ENCODE measurements at places on chromosomes 12 and 14.

DNA sequence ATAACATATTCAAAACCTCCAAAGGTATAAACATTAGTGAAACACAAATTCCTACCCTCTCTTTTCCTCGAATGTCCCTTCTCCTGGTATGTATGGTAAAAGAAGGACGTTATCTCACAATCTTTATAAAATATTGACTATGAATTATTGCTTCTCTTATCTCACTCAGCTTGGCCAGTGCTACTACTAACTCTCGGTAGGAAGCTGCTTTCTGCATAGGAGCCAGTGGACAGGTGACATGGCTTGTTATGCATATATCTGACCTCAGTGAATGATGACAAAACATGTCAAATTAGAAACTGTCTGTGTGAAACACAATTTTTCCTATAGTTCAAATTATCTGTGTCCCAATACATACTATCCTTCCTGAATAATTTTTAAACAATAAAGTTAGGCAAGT, 48.5 kb upstream of the FLRT2 start:
- DNase-seq = no peak

DNA sequence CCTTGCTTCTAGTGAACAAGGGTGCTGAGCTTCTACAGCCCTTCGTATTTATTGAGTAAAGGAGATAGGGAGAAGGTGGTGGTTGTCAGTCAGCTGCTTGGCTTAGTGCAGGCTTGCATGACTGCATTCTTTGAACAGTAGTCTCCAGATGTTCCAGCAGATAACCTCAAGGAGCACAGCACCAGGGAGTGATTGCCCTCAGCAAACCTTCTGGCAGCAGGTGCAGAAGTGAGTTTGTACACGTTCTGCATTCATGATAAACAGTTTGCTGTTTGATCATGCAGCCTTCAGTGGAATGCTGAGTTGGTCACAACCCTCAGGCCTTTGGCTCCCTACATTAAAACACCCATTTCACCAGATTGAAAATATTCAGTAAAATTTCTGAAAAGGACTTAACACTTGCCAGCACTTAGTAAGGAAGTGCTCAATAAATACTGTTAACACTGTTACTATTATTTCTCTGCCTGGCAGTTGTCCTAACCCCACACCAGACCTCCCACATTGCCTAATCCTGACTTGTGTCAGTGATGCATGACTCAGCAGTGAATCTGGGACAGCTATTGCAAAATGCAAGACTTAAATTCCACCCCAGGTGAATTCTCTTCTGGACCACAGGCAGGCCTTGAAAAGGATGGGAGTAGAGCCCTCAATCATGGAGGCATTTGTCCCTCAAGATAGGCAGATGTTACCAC, 18.9 kb upstream of the CARMIL3 start:
- DNase-seq = no peak

- no peak for DNase-seq
Observed at GRCh38 chr12:81077329-81077685, 572 bp upstream of the ACSS3 start.

DNA sequence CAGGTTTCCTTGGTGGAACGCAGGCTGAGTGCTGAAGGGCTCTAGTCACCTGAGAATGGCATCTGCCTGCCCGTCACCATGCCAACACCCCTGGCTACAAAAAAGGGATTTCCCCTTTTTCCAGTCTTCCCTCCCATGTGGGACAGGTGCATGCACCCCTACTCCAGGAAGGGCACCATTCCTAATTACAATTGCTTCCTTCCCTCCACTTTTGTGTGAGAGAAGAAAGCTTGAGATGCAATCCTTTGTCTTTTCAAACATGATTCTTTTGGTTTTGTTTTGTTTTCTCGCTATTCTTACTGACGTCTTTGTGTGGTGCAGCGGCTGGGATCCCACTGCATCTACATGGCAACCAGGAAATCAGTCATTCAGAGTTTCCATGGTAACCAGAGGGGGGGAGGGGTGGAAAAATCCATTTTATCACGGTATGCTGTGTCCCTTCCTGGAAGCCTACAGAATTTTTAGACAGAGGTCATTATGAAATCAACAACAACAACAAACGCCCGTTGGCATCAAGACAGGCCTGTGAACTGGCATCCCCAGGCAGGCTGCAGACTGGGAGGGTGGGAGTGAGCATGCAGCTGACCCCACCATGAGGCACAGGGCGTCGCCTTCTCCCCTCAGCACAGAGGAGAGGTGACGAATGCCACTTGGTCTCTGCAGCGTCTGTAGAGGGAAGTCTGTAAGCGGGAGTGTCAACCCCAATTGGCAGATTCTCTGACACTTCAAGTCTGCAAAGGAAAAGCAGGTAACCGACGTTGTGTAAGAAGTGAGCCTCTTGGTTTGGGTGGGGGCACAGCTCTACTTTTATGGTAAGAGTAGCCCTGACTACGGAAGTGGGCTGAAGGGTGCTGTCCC, 13.6 kb upstream of the GNG2 start:
- peak; percentile 87 for DNase-seq

- DNase-seq = no peak
Observed at GRCh38 chr14:62592877-62593276, 452.4 kb downstream of the KCNH5 start.

DNA sequence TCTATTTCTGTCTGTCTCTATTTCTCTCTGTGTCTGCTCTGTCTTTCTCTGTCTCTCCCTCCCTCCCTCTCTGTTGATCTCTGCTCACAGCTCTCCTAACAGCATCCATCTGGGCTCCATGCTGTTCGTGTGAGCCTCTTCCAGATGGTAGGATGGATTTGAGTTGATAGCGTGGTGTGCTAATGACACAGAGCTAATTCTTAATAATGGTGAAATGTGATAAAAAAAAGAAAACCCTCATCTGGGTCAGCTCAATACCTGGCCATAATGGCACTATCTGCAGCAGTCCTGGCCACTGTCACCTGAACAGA, 96.4 kb downstream of the AACS start:
- DNase-seq = no peak

DNA sequence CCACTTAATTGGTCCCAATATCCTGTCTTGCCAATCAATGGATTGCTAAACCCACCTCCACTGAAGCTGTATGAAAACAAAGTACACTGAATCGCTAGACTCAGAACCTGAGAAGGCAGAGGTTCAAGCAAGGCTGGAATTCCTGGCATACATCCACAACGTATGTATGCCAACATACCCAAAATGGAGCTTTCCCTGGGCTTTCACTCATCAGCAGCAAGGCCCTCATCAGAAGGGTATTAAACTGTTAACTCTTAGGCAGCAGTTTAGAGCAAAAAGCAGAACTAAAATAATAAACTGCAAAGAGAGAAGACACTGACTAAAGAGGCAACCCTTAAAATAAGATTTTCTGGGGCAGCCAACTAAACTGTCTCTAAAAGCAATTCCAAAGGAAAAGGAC, 13.6 kb downstream of the MED13L start:
- DNase-seq = no peak

DNA sequence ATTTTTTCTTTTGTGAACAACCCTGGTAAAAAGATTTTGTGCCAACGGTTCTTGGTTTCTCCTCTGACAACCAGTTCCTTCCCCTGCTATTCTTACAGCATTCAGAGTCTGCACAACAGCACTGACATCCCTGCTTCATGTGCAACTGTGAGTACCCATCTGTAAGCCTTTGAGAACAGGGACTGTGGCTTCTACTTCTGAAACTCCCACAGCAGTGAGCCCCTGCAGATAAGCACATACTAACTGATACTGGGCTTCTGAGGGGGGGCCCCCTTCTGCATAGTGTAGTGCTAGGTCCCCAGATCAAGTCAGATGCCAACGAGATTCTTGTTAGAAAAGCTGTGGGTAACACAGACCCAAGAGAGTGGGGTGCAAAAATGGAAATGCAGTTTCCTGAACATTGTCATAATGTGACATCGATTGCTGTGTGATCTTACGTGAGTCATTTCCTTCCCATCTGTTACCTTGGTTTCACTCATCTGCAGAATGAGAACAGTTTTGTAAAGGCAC, 11.1 kb upstream of the NINJ2 start:
- DNase-seq = peak; percentile 90

- no peak for DNase-seq
Observed at GRCh38 chr12:92088805-92089204, 56.8 kb downstream of the BTG1 start.

DNA sequence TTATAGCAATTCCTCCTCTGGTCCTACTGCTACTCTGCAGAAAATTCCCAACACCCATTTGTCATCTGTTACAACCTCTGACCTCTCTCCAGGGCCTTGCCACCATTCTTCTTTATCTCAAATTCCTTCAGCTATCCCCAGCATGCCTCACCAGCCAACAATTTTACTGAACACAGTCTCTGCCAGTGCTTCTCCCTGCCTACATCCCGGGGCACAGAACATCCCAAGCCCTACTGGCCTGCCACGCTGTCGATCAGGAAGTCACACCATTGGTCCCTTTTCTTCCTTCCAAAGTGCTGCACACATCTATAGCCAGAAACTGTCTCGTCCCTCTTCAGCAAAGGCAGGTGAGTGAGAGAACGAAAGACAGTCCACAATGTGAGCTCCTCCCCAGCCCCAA, 122.1 kb downstream of the TTLL5 start:
- no peak for DNase-seq

GRCh38 chr14:23423657-23424056, 11.8 kb downstream of the MYH7 start:
- no peak for DNase-seq

DNA sequence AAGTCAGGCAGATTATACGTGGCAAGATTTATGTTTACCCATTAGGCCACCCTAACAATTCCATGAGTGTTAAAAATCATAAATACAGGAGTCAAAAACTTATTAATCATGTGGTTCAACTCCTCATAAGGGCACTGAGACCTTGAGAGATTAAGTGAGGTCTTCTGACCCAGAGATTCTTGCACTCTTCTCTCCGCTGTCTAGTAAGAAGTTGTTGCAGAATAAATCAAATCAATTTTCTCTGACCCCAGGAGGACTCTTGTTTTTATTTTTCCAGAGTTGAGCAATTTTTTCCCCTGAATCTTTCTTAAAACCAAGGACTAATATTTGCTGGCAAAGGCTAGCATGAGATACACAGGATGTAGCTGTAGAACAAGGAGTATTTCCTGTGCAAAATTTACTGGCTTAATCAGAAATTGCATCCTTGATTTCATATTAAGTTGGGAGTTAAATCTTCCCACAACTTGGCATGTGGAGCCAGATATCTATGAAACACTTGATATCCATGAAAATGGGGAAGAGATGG, 90.9 kb upstream of the PTHLH start:
- DNase-seq = no peak

DNA sequence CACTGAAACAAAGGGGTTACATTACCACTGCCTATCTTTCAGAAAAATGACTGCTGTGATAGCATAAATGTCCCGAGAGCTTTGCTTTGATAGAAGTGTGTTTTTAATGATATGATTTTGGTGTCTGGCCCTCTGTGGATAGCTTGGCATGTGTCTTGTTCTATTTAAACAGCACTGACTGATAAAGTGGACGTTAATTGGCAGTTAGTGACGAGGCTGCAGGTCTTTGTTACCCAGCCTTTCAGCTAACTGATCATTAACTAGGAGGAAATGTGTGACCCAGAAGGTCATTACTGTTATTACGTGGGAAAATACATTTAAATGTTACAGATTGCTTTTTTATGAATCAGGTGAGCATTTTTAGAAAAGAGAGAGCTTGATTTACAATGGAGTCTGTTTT, 428.3 kb downstream of the DIO2 start:
- DNase-seq = no peak
